ENCODE measurements at places on chromosomes 13 and 19.

- no peak for DNase-seq
These were observed 21.4 kb downstream of the CFAP97D2 start for GRCh38 chr13:114200399-114200911.

DNA sequence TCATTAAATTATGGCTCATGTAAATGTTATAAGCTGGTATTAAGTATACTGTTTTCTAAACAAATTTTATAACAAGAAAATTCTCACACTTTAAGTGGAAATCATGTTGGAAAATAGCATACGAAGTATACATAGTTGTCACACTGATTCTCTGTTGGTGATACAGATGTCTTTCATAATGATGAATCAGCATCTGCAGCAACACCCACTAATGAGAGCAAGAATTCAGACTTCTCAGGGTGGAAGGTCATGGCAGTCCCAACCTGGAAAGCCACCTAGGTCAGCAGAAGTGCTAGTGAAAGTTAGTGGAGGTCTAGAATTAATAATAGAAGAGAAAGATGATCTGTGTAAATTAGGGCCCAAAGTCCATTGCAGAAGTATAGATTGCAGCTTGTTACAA lies 719.7 kb upstream of the MIR17HG start:
- no peak for DNase-seq

- no peak for DNase-seq
These were observed 522.5 kb downstream of the DIAPH3 start for GRCh38 chr13:59641261-59641660.

GRCh38 chr19:13056052-13056660 lies 46.5 kb downstream of the LYL1 start:
- no peak for DNase-seq

- DNase-seq = no peak
These were observed 5.4 kb downstream of the MTMR6 start for GRCh38 chr13:25281935-25282332.

- no peak for DNase-seq
These were observed 26.4 kb upstream of the VSTM2B start for GRCh38 chr19:29499261-29499920.

DNA sequence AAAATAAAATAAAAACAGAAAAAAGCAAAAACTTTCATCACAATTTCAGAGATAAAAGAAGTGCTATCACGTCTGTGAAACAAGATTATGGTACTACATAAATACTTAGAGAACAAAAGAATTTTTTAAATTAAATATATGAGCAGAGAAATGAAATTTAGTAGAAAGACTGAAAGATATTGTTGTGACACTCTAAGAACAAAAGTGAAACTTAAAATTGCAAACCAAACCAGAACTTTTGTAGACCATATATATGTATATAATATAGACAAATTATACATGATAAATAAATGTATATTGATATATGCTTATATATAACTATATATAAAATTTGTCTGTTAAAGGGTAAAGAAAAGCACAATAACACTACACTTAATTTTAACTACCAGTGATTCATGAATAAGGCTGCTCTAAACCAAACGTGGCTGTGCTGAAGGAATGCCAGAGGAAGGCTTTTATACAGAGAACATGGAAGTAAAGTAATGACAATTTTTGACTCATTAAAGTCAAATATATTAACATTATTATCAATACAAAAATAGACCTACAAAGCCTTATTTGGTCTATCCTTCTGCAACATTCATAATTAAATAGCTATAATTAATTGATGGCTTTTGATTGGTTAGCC lies 1516.7 kb upstream of the PCDH20 start:
- DNase-seq = no peak

- DNase-seq = no peak
These were observed 48.2 kb upstream of the RNF113B start for GRCh38 chr13:98225036-98225940.
